ENCODE measurements at places on chromosomes 4 and X.
A peak's percentile ranks its signal among the peaks of the same experiment; 100 is the strongest.

- no peak for DNase-seq
Measured at GRCh38 chrX:50103866-50104566, 96.8 kb downstream of the AKAP4 start.

DNA sequence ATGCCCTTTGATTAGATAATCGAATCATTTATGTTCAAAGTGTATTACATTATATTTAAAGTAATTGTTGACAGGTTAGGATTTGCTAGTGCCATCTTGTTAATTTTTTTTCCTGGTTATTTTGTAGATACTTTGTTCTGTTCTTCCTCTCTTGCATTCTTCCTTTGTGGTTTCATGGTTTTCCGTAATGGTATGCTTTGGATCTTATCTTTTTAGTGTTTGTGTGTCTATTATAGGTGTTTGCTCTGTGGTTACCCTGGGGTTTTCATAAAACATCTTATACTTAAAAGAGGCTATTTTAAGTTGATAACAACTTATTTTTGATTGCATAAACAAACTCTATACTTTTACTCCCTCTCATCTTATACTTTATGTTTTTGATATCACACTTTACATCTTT, 108.2 kb upstream of the SRD5A3 start:
- DNase-seq = no peak

DNA sequence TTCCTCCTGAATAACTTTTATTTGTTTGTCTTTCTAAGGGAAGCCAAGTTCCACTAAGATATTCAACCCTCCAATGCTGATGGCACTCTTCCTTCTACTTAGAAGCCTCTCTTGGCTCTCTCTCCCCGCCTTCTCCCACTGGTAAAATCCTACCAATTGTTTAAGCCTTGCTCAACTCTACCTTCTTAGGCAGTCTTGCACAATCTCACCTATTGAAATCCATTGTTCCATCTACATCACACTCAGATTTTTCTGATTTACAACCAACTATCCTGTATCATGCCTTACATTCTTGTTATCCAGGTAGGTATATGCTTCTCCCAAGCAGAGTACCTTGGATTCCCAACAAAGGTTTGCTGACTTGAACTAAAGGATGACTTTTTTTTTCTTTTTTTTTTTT, 69.1 kb downstream of the NR3C2 start:
- DNase-seq = no peak

GRCh38 chr4:4985844-4986243, 33.4 kb downstream of the CYTL1 start:
- DNase-seq = no peak

GRCh38 chr4:157840648-157841047, 332.2 kb downstream of the GASK1B start:
- DNase-seq = no peak

- no peak for DNase-seq
Measured at GRCh38 chrX:44062840-44063239, 89.7 kb upstream of the NDP start.

DNA sequence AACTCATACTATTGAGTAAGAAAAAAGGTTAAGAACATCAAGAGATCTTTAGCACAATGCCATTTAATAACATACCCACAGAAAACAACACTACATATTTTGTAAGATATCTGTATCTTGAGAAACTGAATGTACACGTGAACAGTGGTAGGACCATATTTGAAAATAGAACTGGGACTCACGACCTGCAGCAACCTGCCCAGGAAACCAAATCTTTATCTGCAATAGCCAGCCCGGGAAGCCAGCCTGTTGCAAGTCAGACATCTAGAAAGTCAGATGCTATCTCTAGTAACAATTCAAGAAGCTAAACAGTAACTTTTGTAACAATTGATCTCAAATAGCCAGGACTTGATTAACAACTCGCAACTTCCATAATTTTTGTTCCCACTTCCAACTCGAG, 52.6 kb upstream of the SOD3 start:
- no peak for DNase-seq

DNA sequence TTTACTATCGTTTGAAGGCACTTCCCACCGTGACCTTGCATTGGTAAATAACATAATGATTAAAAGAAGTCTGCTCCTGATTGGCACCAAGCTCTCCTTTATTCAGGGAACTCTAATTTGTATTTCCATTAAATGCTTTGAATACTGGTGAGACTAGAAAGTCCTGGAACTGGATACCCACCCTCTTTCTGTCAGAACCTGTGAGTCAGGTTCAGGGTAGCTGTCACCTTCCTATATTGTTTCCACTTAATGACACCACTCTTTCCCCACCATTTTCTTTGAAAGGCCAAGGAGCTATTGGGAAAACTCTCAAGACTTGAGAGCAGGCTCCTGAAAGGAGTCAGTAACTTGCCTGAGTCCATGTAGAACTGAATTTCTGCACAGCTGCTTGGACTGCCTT, 55.9 kb upstream of the RASSF6 start:
- no peak for DNase-seq

GRCh38 chr4:137468836-137469235, 63.5 kb downstream of the PCDH18 start:
- no peak for DNase-seq

DNA sequence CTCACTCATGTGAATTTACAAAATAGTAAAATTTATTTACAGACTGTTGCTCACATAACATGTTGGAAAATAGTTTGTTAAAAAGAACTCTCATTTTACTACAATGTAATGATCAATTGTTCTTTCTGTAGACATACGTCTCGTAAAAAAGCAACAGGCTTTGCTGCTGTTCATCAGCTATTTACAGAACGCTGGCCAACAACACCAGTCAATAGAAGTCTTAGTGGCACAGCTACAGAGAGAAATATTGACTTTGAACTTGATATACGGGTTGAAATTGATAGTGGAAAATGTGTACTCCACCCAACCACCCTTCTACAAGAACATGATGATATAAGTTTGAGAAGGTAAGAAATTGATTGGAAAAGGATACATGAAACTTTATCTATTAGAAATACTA, 47.6 kb upstream of the ADAD1 start:
- no peak for DNase-seq

GRCh38 chr4:8672486-8672885, 79.9 kb downstream of the CPZ start:
- no peak for DNase-seq

GRCh38 chr4:141348573-141348972, 127.9 kb downstream of the ZNF330 start:
- no peak for DNase-seq

GRCh38 chr4:38327174-38327573, 336.8 kb upstream of the KLF3 start:
- no peak for DNase-seq

DNA sequence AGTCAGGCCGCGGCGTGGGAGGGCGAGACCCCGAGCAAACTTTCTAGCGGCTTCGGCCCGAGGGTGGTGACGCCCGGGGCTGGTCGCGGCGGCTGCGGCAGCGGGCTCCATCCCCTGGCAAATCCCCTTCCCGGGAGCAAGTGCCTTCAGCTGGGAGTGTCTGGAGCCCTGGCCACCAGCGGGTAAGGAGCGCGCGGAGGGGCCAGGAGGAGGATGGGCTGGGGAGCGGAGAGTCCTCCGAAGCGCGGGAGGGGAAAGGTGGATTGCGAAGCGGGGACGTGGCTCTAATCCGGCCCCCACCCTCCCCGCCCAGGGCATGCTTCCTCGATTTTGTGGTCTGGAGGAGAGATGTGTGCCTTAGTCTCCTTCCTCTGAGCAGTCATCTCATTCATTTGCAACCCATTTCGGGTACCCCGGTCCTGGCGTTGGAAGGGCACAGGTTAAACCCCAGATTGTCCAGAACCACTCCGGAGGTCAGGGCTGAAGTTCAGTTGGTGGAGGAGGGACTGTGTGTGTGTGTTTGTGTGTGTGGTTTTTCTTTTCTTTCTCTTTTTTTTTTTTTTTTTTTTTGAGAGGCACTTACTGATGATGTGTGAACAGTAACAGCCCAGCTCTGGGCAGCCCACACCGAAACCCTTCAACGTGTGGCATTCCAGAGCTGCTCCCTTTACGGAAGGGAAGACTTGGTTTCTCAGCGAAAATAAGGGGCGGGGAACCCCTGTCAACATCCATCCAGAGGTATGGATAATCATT, 516 bp downstream of the SGMS2 start:
- DNase-seq = peak; percentile 67

GRCh38 chr4:69518538-69519198, 23.0 kb upstream of the UGT2B4 start:
- no peak for DNase-seq

- no peak for DNase-seq
Measured at GRCh38 chrX:29044423-29045184, 457.4 kb downstream of the IL1RAPL1 start.

GRCh38 chrX:23851544-23851943, 56.2 kb downstream of the APOO start:
- no peak for DNase-seq
